Activated CD8-positive, alpha-beta memory T cell treated with anti-CD3 and anti-CD28 coated beads, Interleukin-2, amount 10 ng/mL, durations not matched to agents 7 days and 5 days (primary cell): ENCODE measurements at places on chromosomes 7 and 10.

GRCh38 chr7:1910081-1910685 lies 240.1 kb downstream of the ELFN1 start:
- no peak for DNase-seq

DNA sequence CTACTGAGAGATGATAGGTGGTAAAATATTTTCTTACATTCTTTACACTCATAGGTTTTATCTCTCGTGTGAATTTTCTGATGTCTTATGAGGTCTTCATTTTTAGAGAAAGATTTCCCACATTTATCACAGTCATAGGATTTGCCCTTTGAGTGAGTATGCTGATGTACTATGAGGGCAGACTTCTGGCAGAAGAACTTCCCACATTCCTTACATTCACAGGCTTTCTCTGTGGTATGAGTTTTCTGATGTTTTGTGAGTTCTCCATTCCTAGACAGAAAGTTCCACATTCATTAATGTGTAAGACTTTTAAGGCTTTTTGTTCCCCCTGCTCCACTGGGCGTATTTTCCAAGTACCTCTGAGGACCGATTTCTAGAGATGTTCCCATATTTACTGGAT lies 23.5 kb downstream of the ZNF25 start:
- no peak for DNase-seq

DNA sequence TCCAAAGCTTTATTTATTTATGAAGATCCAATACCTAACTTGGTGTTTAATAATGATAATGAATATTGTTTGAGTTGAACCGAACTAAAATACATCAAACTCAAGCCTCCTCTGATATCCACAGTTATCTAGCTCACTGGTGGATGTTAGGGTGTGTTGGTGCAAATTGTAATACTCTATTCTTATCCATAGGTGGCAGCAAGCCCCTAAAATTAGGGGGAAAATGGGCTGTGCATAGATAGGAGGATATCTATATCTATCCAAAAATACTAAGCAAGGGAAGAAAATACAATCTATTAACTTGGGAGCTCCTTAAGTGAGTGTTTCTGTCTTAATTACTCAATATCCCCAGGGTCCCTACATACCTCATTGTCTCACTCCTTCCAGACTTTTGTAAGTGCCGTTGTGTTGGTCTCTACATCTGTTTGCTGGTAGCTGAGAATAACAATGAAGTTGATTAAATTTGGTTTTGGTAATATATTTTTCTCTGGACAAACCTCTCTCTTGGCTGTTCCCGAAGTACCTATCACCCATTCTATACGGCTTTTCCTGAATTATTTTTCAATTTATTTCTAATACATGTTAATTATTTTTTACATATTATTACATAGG lies 55.0 kb upstream of the VWDE start:
- no peak for DNase-seq

GRCh38 chr10:48520184-48520506 lies 84.7 kb downstream of the ARHGAP22 start:
- DNase-seq = no peak

- DNase-seq = no peak
Measured at GRCh38 chr7:79182283-79182682, 271.2 kb downstream of the MAGI2 start.

- DNase-seq = peak; percentile 82
Measured at GRCh38 chr7:65475734-65476319, 102.2 kb downstream of the ZNF92 start.

DNA sequence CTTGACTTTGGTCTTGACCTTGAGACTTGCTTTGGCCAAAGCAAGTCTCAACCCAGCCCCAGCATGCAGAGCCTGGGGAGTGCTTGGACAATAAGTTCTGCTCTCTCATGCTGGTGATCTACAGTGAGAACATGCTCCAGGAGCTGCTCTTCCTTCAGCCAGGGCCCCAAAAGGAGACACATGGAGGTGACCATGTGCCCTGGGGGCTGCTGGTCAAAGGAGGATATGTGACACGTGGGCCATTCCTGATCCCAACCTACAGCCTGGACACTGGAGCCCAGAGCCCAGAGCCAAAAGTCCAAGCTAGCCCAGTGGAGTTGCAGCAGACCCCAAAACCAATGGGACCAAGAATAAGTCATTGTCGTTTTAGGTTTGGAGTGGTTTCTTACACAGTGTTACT lies 78.2 kb upstream of the CHST15 start:
- DNase-seq = no peak

DNA sequence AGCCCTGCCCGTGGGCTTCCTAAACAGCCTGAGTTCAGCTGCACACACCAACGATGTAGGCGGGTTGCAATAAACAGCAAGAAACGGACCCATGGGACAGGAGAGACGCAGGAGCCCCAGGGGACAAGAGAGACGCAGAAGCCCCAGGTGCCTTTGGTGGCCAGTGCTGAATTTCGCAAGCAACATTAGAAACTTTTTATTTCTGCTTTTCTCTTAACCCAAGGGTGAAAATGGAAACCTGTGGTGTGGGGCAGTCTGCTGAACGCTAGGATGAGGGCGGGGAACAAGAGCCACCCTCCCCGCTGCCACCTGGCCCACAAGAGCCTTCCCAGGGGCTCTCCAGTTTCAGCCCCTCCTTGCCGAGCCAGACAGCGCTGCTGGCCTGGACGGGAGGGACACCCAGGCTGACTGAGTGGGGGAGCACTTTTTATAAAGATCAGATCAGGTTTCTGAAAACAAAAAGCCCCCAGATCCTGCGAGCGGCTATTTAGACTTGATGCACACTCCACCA lies 20.0 kb upstream of the GPR146 start:
- no peak for DNase-seq

DNA sequence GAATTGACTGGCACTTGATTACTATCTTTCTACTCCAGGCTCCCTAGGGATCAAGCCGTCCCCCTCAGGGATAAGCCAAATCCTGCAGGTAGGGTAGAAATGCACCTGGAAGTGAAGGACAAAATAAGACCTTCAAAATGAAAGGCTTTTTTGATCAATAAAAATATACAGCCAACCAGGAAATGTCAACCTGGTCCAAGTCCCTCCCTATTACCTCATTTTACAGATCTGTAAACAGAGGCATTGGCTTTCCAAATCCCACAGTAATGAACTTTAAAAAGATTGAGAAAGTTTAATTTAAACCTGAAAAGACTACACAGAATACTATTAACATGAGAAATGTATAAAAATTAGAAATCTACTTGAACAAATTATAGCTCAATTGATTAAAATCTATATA lies 53.7 kb downstream of the UPF2 start:
- no peak for DNase-seq

DNA sequence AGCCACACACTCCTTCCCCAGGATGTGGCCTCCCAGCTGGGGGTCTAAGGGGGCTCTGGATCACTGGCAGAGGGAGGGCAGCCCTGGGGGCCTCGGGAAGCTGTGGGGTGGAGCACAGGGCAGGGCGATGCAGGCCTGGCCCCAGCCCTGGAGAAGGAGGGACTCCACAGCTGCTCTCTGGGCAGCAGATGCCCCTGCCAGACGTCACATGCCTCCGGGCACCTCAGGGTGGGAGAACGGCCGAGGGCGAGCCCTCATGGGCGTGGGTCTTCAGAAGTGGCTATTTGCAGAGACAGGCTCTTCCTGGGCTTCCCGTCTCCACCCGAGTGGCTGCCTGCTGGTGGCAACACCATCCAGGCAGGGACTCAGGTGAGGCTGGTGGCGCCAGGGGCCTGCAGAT lies 16.0 kb upstream of the ADGRA1 start:
- DNase-seq = no peak

GRCh38 chr7:6589151-6589828 lies 531 bp upstream of the INTS15 start:
- DNase-seq = no peak

- DNase-seq = no peak
Measured at GRCh38 chr10:104809288-104810090, 168.4 kb downstream of the SORCS3 start.

- DNase-seq = peak; percentile 84
Measured at GRCh38 chr10:131896403-131896802, 4.4 kb upstream of the PPP2R2D start.

DNA sequence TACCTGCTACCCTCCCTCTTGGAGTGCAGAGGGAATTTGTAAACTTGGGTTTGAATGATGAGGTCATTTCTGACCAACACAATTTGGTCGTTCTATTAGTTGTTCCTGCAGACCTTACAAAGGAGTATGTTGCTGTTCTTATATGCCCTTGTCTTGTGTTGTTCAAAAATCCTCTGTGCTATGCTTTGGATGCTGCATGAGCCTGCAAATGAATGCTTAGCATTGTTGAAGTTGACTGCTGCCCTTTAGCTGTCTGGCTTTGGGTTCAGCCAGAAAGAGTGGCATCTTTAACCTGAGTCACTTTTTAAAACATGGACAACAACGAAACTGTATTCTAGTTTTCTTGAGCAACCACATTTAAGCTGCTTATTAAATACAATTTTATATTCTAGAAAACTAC lies 80.3 kb downstream of the SND1 start:
- DNase-seq = no peak

- no peak for DNase-seq
Measured at GRCh38 chr7:137717045-137717444, 129.7 kb downstream of the DGKI start.

- DNase-seq = peak; percentile 46
Measured at GRCh38 chr7:129438839-129439651, 4.8 kb downstream of the STRIP2 start.

DNA sequence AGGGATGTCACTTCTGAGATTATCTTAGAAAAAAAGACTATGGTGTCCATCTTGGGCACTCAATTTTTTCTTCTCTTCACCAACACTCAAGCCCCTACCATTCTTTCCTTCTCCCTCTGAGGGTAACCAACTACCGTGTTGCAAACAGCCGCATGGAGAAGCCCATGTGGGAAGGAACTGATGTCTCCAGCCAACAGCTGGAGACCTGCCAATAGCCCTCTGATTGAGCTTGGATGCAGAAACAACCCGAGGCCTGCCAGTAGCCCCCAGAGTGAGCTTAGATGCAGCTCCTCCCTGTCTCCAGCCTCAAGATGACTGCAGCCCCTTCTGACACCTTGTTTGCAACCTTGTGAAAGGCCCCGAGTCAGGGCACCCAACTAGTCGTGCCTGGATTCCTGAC lies 36.4 kb upstream of the CHCHD3 start:
- DNase-seq = no peak

DNA sequence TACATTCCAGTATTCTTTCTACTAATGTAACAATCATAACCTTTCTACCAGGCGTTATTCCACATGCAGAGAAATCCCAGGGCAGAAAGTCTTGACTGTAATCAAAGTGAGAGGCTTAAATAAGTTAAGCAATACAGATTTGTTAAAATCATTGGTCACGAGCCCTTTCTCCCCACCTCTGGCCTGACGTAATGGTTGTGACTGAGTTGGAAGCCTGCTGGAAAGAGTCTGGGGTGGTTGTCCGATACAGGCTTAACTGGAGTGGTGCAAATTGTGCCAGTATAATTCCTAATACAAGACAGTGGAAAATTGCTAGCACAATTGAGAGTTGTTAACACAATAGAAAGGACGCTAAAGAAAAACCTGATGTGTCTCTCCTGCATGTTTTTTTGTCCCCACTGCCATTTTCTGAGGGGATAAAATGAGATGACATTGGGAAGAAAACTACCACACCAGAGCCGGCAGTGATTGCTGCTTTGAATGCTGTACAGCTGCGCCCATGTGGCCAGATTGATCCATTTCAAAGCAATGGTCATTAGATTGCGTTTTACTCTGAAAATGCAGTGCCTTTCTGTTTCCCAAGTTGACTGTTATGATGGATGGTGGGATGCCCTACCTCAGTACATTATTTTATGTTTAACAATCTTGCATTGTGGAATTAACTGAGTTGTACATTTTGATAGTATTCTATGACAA lies 190.8 kb downstream of the POU6F2 start:
- DNase-seq = no peak

- DNase-seq = no peak
Measured at GRCh38 chr10:16761300-16761699, 55.9 kb downstream of the RSU1 start.

GRCh38 chr7:116380025-116380424 lies 119.5 kb upstream of the CAV2 start:
- no peak for DNase-seq

- no peak for DNase-seq
Measured at GRCh38 chr10:62588116-62588515, 213.9 kb downstream of the ZNF365 start.

DNA sequence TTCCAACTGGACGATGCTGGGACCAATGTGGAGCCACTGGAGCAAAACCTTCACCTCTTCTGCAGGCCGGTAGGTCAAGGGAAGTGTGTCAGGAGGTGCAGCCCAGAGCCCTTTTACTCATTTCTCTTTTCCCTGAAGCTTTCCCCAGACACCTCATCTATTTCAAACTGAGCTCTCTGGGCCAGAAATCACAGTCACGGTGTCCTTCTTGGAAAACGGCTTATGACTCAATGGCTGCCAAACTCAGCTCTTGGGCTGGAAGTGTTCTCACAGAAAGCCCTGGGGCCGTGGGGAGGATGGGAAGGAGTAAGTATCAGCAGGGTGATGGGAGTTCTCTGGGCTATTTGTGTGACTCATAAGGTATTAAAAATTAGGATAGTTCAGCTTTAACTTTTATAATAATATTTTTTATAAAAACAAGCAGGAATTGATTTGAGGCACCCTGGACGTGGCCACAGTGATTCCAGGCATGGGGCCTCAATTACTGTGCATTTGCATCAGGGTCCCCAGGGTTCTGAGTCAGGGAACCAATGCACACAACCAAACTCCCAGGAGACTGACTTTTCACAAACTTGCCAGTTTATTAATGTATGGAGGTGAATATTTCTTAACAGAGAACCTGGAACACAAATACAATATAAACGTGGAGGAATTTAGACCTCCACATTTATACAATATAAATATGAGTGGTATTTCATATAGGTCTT lies 187.4 kb upstream of the TMEM72 start:
- no peak for DNase-seq
